SJSA1 (cell line): ENCODE measurements at places on chromosomes 12 and 14. TPM values are rescaled to one million over a fixed set of nuclear protein-coding genes. Genes with fewer than 3 reads are reported as not detected.

GRCh38 chr12:14416658-14417057 lies 51.2 kb downstream of the ATF7IP start:
- DNase-seq, result peak; percentile 33

ZNF891 gene
- total RNA-seq, result 0.03 and 0.11 TPM in 2 replicates

LRP1 gene
- 21.2 and 33.3 TPM in 2 replicates for total RNA-seq

GRCh38 chr14:99698236-99698635 lies 14.1 kb downstream of the CYP46A1 start:
- DNase-seq, result no peak

- DNase-seq, result no peak
Observed at GRCh38 chr12:51600721-51601120, 9.7 kb downstream of the SCN8A start.

RGS6 gene
- not detected in 2 replicates for total RNA-seq

C1S gene
- total RNA-seq, result 21.2 and 35.0 TPM in 2 replicates

DNA sequence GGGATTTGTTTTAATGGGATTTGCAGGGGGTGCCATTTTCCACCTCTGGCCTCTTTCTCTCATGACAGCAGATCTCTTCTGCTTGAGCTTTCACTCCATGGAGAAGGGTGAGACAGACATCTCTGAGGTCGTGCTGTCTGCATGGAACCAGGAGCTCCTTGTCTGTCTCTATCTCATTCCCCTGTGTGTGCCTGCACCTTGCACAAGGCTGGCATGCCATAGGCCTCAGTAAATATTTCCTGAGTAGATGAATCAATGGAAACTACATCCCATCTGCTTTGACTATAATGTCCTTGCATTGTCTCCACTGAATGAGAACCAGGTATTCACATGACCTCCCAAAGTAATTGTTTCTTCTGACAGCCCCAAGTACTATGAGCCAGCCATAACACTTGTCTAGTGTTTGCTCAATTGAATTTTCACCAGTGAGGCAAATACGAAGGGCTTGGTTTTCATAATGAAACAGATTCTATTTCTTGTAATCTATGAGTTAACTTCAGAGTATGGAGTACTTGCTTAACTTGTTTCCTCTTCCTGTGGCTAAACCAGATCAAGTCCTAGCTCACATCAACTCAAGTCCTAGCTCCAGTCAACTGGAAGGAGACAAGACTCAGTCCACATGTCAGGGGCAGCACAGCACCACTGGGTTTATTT lies 32.3 kb downstream of the KCNK13 start:
- DNase-seq, result no peak

DNA sequence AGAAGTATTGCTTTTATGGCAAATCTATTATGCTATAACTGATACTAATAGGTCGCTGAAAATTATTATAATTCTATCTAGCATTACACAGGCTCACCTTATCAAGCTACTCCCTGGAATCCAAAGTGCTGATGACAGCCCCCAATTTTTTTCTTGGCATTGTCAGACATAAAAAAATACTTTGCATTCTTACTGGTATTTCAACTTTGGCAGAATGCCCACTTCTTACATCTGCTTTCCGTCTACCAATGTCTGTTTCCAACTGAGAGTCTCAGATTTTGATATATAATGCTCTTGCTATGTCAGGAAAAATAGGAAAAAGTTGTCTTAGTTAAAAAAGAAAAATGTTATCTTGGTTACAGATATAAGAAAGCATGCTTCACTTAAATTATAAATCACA lies 615.4 kb downstream of the C12orf50 start:
- DNase-seq, result no peak

SLC4A8 gene
- 6.2 and 29.0 TPM in 2 replicates for total RNA-seq

GRCh38 chr12:104747330-104747729 lies 210.8 kb downstream of the SLC41A2 start:
- DNase-seq, result no peak

DNA sequence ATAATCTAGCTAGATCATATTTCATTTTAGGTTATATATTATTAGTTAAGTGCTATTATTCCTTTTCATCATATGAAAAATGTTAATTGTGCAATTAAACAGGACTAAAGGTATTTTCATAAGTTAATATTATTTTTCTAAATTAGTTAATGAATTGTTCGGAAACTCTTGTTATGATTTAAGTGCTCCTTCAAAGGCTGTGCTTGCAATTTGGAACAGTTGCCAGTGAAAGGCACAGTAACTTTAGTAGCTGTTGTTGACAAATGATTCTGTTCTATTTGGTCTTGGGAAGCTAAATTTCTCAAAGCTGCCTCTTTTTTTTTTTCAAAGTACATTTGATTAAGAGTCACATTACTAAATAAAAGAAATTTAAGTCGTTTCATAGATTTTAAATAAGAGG lies 40.7 kb downstream of the PTPRQ start:
- DNase-seq, result no peak

KRT85 gene
- total RNA-seq, result not detected in 2 replicates

ALG10B gene
- total RNA-seq, result 1.5 and 2.9 TPM in 2 replicates
